NCI-H187 (cell line): ENCODE measurements at places on chromosomes 13 and 19.

GRCh38 chr19:18364826-18365528 lies 21.0 kb upstream of the GDF15 start:
- DNase-seq = no peak

DNA sequence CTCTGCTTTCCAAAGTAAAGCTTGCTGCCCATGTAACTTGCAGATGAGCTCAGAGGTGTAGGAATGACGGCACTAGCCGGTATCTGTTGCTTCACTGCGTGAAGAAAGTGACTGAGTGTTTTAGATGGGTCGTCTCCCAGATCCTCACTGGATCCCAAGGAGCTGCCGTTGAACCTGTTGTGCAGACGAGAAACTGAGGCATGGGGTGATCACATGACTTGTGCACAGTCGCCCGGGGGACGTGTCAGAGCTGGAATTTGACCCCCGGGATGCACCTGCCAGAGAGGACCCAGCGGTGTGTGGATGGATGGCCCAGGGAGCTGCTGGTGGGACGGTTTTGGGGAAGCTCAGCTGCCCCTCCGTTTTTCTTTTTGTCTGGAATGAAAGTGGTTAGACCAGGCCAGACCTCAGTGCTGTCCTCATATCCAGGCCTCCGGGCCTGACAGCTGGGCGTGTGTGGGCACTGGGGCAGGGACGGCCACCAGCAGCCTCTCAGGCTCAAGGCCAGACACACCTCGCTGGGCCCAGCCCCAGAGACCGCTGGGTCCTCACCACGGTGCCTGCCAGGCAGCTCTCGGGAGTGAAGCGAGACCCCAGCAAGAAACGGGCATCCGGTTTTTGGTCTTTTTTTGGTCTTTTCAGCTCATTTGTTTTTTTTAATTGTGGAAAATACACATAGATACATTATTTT lies 12.5 kb downstream of the ARID3A start:
- no peak for DNase-seq

DNA sequence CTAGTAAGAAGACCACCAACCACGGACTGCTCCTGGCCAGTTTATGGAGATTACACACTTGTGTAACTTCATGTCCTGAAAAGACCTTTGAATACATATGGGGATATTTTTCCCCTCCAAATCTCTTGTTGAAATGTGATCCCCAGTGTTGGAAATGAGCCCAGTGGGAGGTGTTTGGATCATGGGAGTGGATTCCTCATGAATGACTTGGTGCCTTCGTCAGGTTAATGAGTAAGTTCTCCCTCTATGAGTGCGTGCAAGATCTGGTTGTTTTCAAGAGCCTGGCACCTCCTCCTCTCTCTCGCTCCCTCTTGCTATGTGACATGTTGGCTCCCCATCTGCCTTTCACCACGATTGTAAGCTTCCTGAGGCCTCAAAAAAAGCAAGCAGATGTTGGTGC lies 769.0 kb upstream of the SLITRK1 start:
- no peak for DNase-seq

DNA sequence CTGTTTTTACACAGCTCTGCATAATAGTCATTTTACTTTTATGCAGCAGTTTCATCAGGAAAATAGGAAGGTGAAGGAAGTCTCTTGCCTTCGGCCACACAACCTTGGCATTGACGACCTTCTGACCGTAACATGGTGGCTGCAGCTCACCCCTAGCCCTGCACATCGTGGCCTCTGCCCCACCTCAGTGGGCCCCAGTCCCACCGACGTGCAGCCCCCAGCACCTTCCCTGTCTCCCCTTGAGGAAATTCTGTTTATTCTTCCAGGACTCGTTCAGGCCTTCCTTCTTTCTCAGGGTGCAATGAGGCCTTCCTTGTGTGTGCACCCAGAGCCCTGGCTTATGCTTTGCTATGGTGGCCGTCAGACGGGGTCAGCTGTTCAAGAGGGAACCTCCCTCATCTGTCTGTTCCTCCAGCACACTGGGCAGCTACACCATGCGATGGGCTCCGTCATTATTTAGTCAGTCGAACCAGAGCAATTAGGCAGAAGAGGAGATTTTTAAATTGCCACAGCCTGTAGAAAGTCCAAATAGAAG lies 33.3 kb downstream of the TMEM255B start:
- no peak for DNase-seq

- no peak for DNase-seq
Observed at GRCh38 chr19:2703691-2704216, 1.3 kb upstream of the GNG7 start.

GRCh38 chr13:74274916-74275315 lies 140.7 kb upstream of the KLF12 start:
- DNase-seq = no peak

DNA sequence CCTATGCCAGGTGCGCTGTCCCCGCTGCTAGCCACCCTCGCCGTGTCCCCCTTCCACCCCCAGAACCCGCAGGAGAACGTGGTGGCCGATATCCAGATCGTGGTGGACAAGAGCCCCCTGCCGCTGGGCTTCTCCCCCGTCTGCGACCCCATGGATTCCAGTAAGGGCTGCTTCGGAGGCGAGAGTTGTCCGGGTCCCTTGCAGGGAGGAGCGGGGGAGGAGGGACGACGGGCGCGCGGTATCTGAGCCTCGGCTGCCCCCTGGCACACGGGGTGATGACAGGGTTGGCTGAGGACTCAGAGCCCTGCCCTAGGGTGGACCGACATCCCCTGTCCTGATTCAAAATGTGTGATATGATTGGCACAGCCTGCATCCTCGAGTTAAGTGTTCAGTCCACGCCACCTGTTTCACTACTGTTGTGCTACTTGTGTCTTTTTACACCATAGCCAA lies 653 bp downstream of the MVB12A start:
- DNase-seq = no peak

DNA sequence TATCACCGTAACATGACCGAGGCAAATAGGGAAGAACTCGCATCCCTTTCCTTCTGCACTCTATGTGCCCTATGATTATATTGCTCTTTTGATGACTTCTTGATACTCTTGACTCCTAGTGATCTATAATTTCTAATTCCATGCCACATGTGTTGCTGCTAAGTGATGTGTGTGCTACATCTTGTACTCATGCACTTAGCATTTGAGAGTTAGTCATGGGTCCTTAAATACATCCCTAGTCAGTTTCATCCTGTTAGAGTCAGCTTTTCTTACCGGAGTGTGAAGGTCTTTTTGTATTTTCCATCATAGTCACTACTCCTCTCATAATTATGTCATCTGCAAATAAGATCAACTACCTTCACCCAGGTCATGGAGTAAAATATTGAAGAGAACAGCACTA lies 30.2 kb downstream of the RXFP2 start:
- no peak for DNase-seq

DNA sequence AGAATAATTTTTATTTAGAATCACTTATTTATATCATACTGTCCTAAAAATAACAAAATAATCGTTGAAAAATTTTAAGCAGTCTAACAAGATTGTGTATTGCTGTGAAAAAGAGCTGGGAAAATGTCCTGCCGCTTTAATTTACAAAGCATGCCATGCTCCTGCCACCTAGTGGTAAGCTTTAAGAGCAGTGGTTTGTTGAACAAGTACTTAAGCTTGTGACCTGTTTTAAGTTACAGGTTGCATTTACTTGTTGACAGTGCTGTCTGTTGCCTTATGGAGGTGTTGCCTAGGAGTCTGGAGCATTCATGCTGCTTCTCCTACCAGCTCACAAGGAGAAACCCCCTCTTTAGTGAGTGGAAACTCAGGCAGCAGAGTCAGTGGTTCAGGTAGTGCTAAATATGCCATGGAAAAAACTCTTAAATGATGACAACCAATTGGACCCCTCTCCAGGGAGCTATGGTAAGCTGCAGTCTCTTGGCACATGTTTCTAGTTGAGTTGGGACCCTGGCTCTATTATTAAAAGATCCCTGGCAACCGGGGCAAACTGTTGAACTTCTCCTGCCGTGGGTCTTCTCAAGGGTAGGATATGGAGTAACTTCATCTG lies 68.4 kb downstream of the SPATA13 start:
- DNase-seq = peak; percentile 3

DNA sequence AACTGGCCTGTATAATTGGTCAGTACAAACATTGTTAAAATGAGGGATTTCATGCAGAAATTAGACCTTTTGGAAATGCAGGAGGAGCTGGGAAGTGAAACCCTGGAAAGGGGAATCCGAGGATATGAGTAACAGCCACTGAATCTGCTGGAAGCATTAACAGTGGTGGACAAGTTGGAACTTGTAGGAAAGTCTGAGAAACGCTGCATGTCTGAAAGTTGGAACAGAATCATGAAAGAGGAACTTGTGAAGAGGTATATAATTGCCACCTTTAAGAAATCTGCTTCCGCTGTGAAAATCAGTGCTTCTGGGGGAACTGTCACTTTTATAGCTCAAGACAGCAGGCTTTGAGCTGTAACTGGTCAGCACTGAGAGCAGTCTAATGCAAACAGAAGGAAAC lies 716.5 kb upstream of the PRR20A start:
- no peak for DNase-seq

DNA sequence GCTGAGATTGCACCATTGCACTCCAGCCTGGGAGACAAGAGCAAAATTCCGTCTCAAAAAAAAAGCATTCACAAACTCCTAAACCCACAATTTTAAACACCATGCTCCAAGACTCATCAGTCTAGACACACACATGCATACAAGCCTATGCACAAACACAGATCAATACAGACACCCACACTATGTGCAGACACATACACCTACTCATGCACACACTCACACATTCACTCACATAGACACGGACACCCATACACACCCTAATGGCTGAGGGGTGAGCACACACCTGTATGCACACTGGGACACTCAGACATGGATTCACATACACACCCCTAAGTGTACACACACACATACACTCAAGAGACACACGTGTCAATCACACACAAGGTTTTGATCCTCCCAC lies 9.3 kb downstream of the PNMA8B start:
- no peak for DNase-seq

DNA sequence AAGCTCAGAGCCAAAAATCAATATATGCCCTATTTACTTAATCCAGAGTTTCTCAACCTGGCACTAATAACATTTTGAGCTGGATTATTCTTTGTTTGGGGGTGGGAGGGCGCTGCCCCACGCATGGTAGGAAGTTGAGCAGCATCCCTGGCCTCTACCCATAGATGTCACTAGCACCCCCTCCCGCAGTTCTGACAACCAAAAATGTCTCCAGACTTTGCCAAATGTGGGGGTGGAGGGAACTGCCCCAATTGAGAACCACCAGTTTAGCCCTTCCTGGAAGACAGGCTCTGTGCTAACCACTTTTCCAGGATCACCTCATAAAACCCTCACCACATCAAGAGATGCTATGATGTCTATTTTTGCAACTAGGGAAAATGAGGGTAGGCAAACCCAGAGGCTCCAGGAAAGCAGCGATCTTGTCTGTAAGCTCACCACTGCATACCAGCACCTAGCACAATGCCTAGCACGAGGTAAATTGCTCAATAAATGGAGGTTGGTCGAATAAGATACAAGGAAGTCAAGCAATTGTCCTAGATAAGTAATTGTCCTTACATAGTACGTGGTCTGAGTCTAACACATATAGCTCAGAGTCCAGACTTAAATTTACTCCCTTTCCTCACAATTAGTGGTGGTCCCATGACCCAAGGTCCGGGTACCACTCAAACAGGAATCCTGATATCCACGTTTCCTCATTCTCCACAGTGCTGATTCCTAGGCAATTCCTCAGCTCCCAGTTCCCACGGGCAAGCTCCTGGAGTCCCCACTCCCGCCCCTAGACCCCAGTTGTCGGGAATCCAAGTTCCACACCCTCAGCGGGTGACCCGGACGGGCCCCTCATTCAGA lies 892 bp downstream of the TRIR start:
- DNase-seq = no peak

DNA sequence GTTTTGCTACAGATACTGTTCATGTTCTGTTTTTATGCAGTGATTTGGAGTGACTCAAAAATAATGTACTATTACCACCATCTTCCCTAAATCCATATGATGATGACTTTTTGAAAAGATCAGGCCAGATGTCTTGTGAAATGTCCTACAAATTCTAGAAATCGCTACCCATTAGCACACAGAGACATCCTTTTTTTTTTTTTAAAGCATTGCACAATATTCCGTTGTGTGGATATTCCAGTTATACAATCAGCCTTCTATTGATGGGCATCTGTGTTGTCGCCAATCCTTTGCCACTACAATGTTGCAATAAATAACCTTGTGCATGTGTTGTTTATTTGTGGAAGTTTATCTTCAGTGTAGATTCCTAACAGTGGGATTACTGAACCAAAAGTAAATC lies 24.5 kb downstream of the ZDHHC20 start:
- DNase-seq = no peak

- DNase-seq = no peak
Observed at GRCh38 chr13:19836472-19836871, 27.0 kb downstream of the ZMYM5 start.

GRCh38 chr13:70729369-70729768 lies 621.1 kb upstream of the KLHL1 start:
- DNase-seq = no peak

DNA sequence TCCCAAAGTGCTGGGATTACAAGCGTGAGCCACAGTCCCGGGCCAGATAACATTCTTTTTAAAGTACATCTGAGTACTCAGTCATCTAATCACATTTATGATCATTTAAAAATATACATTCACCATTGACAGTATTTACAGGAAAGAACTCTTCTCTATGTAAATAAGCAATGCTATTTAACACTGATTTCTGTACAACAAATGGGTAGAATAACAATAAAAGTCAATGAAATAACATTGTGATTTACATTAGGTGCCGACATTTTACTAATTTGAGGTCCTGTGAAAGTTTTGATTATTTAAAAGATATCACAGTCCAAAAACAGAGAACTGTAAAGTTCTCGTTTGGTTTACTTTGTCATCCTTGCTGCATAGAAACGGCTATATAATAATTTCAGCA lies 1763.7 kb downstream of the SLITRK1 start:
- no peak for DNase-seq

GRCh38 chr13:79987761-79988160 lies 353.2 kb downstream of the SPRY2 start:
- DNase-seq = no peak

DNA sequence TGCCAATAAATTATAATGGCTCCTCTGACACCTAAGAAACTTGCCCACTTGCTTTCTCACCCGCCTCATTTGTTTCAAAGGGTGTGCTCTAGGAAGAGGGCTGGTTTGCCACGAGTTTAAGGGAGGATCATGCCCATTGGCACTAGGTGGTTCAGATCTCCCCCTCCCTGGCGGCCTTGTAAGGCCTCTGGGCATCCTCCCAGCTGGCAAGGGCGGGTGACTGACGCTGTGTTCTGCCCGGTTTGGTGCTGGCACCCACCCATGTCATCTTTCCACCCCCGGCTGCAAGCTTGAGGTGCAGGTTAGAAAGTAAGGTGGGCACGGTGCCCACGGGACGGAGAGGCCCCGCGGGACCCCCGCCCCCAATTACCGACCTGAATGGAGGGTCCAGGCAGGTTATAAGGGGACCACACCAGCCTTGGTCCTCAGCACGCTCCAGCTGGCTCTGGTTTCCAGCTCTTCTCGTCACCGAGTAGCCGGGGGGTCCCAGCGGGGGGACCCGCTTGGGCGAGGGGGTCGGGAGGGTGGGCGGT lies 90.4 kb downstream of the PTPRS start:
- no peak for DNase-seq
